Breast epithelium (tissue), 4 donors: ENCODE measurements at places on chromosomes 1 and 21. TPM values are rescaled to one million over a fixed set of nuclear protein-coding genes. Genes with fewer than 3 reads are reported as not detected.

The THEM5 gene
- not detected for total RNA-seq

The TMPRSS3 gene
- total RNA-seq: 9.2 TPM

The HNRNPCL1 gene
- not detected for total RNA-seq

The PPP1R8 gene
- total RNA-seq: 43.5 TPM

The ELAVL4 gene
- total RNA-seq: not detected

The TENT5C gene
- 10.2 TPM for total RNA-seq

The AADACL4 gene
- total RNA-seq: not detected

The NOS1AP gene
- total RNA-seq: 17.6 TPM

The LIN28A gene
- not detected for total RNA-seq

The C1orf116 gene
- total RNA-seq: under 0.01 TPM

The RNU1-4 gene
- total RNA-seq: under 0.01 TPM

The ICOSLG gene
- total RNA-seq: 0.80 TPM

The HSD11B1 gene
- 90.1 TPM for total RNA-seq

The EXTL1 gene
- not detected for total RNA-seq

The ARHGEF11 gene
- 50.4 TPM for total RNA-seq

The ADGRB2 gene
- 4.9 TPM for total RNA-seq

The ERICH3 gene
- under 0.01 TPM for total RNA-seq

The RHOU gene
- total RNA-seq: 29.7 TPM

The FAM72B gene
- total RNA-seq: not detected

The AUNIP gene
- total RNA-seq: not detected

The PWP2 gene
- 5.8 TPM for total RNA-seq

The NPHS2 gene
- total RNA-seq: not detected

The FAM43B gene
- total RNA-seq: 0.33 TPM

The PLEKHA6 gene
- total RNA-seq: 1.4 TPM

The DNM3 gene
- total RNA-seq: 5.1 TPM

The GLIS1 gene
- total RNA-seq: 2.0 TPM

The LRRC38 gene
- not detected for total RNA-seq

The BLACAT1 gene
- total RNA-seq: 1.5 TPM

The FCRLB gene
- 0.15 TPM for total RNA-seq

The PIGP gene
- 14.7 TPM for total RNA-seq

The SYTL1 gene
- 22.3 TPM for total RNA-seq

The TRIM46 gene
- not detected for total RNA-seq

The TSHB gene
- not detected for total RNA-seq

The CFAP107 gene
- total RNA-seq: not detected

The UMODL1 gene
- total RNA-seq: not detected

The C1QTNF12 gene
- not detected for total RNA-seq

The LAPTM5 gene
- total RNA-seq: 70.1 TPM

The PTPRC gene
- total RNA-seq: 22.0 TPM

The MFAP2 gene
- total RNA-seq: 4.5 TPM

The FAM3B gene
- total RNA-seq: 13.6 TPM

The RAVER2 gene
- total RNA-seq: 17.0 TPM

The LEPROT gene
- total RNA-seq: 71.1 TPM

The CD53 gene
- total RNA-seq: 36.1 TPM

The PADI1 gene
- total RNA-seq: not detected

The TCHHL1 gene
- not detected for total RNA-seq

The ECM1 gene
- total RNA-seq: 4.0 TPM

The C1orf50 gene
- 5.2 TPM for total RNA-seq

The CLCA4 gene
- 2.6 TPM for total RNA-seq

The VSIG8 gene
- total RNA-seq: not detected

The PEA15 gene
- total RNA-seq: 128 TPM

The FAM177B gene
- total RNA-seq: 2.3 TPM

The GJA5 gene
- 3.7 TPM for total RNA-seq
